GM12865 (cell line): ENCODE measurements at places on chromosomes 2 and 18.

DNA sequence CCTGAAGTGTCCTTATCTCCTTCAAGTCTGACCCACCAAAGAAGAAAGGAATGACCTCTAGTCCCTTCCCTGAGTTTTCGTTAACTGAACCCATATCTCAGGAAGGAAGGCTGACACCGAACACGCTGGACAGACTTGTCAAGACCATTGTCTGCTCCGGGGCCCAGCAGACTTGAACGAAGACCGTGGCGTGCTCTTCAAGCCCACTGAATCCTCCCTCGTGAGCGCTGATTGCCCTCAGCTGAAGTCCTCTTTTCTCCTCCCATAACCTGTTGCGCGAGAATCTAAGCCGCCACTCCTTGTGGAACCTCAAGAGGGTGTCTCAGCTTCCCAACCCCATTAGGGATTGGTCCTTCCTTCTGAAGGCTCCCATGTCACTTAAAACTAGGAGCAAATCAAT lies 634 bp upstream of the CNDP1 start:
- no peak for DNase-seq

- DNase-seq, result no peak
These were observed 4.8 kb downstream of the VWA3B start for GRCh38 chr2:98091738-98092137.

DNA sequence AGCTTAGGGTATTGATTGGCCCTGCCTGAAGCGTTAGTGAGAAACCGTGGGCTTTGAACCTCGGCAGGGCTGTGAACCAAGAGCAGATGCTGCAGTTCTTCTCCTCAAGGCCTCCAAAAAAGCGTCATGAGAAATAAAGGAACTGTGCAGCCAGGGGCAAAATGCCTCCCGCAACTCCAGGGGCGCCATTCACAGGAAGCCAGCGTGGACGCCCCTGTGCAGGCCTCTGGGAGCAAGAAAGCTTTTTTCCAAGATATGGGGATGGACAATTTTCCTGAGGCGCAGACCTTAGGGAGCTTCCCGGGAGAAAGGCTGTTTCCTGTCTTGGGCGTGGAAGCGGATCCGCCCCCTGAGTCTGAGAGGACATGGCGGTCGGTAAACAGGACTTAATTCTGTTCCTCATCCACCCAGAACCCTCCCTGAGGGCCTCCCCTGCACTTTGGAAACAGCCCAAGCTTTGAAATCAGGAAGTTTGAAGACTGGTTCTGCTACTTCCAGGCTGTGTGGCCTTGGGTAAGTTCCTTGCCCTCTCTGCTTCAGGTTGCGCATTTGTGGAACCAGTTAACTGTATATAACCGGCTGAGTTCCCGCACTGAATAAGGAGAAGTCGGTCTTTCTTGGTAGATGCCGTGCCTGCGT lies 29.6 kb upstream of the CABLES1 start:
- DNase-seq, result no peak

- no peak for DNase-seq
These were observed 9.4 kb downstream of the GPD2 start for GRCh38 chr2:156445296-156446220.

DNA sequence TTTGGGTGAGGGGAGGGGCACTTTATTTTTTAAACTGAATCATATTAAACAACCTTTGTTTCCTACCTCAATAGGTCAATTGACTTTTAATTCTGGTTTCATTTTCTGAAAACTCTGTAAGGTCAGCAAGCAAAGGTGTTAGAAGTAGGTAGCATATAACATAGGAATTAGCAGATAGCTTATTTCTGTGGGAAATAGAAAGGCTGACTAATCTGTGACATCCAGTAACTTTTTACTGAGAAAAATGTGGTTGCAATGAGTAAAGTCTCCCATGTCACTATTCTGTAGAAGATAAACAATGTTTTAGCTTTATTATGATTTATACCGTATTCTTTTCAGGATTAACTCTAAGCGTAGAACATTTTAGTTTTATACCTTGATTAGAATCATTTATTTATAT lies 240.4 kb downstream of the PLCL1 start:
- DNase-seq, result no peak

DNA sequence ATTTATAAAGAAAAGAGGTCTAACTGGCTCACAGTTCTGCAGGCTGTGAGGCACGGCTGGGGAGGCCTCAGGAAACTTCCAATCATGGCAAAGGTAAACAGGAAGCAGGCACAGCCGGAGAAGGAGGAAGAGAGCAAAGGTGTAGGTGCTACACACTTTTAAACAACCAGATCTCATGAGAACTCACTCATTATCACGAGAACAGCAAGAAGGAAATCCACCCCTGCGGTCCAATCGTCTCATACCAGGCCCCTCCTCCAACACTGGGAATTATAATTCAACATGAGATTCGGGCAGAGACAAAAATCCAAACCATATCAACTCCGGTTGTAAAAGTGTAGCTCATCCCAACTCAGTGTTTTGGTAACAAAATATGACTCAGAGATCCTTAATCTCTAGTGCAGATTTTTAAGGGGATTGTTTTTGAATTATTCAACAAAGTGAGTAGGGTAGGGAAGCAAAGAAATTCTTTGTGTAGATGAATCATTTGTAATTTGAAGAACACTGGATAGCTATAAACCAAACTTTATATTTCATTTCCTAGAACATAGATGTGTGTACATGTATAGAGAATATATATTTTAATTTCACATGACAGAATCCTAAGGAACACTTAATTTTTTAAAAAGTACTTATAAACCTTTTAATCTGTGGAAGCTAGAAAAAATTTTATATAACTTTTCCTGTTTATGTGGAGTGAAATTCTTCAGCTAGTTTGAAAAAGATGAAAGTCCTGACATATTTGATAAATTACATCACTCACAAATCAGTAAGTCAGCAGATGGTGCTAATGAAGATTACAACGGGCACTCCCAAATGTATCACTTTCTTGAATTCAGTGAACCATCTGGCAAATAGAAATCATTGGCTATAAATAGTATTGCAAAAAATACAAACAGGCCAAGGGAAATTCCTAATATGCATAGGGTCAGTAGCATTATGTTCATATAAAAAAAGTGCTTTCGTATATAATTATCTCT lies 130.1 kb downstream of the OLA1 start:
- DNase-seq, result peak; percentile 7

DNA sequence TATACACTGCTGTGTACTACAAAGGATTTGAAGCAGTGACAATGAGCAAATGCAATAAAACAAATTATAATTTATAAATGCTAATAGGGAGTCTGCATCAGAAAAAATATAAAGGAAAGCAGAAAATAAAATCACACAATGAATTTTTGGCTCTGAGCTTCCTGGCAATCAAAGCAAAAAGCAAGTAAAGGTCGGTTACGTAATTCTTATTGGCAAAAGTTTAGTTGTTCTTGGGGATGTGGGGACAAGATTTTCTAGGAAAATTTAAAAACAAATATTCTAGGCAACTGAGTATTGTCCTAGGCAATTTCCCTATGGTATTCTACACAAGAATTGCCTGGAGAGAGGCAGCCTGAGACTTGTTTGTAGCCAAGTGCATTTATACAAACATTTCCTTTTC lies 1.8 kb downstream of the ORC2 start:
- no peak for DNase-seq

GRCh38 chr18:34128436-34128835 lies 96.3 kb downstream of the NOL4 start:
- DNase-seq, result no peak

DNA sequence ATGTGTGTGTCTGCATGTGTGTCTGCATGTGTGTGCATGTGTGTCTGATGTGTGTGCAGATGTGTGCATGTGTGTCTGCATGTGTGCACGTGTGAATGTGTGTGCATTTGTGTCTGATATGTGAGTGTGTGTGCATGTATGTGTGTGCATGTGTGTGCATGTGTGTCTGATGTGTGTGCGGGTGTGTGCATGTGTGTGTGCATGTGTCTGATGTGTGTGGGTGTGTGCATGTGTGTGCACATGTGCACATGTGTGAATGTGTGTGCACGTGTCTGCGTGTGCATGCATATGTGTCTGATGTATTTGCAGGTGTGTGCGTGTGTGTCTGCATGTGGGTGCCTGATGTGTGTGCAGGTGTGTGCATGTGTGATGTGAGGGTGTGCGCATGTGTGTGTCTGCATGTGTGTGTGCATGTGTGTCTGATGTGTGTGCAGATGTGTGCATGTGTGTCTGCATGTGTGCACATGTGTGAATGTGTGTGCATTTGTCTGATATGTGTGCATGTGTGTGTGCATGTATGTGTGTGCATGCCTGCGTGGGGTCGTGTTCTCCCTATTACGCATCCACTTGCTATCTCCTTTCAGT lies 470.1 kb upstream of the HS6ST1 start:
- no peak for DNase-seq

DNA sequence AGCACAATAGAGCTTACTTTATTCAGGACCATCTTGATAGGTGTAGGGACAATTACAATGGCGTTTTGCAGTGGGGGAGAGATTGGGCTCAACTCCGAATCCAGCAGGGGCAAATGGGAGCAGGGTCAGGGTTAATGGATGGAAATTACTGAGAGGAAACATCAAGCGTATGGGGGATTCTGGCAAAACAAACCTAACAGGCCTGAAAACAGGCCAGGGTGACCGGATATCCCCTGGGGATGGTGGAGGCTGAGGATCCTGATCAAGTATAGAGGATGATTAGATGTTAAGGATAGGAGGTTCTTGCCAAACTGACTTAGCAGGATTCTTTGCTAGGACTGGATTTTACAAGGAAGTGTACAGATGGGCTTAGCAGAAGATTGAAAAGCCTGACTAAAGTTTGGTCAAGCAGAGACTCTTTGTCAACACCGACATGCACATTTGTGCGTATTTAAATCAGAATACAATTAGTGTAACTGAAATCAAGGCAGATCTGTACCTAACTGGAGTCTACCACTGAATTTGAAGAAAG lies 54.5 kb upstream of the GPR45 start:
- DNase-seq, result no peak

DNA sequence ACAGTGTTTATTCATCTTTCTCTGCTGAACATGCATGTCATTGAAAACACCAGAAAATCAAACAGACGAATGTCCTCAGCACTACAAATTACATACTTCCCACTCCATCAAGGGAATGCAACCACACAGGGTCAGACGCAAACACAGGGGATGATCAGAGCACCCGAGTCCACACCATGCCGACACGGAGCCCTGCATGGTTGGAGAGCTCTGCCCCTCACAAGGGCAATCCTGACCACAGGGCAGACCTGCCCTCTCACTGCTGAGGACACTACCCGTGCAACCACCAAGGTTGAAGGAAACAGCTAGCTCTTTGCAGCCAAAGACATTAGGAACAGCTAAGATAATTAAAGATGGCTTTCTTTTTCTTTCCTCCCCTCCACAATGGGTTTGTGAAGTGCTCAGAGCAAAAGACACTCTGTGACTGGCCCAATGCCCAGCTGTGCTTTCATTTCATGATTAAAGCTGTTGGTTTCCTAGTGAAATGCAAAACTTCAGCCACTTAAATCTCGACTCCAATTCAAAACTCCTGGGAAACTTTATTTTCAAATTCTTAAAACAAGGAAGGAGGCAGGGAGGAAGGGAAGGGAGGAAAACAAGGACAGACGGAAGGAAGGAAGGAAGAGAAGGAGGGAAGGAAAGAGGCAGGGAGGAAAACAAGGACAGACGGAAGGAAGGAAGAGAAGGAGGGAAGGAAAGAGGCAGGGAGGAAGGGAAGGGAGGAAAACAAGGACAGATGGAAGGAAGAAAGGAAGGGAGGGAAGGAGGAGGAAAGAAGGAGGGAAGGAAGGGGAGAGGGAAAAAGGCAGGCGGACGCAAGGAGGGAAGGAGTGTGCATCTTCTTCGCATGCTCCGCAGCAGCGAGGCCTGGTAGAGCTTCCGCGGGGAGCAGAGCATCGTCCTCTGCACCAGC lies 65.8 kb downstream of the NDUFA10 start:
- no peak for DNase-seq

DNA sequence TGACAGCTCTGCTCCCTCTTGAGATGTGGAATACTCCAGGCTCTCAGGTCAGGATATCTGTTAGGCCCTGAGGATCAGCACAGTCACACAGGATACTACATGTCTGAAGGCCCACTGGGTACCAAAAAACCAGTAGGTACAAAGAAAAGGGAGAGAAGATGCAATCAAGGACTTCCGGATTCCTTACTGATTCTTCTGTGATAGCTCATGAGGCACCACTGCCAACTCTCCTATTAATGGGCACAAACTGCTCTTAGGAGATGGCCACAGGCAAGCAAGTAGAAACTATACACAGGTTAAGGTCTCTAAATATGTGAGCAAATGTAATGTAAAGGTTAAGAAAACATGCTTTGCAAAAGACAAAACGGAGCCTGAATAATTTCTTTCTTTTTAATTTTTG lies 3.5 kb downstream of the TMEM127 start:
- no peak for DNase-seq

GRCh38 chr18:70165936-70166335 lies 39.6 kb downstream of the RTTN start:
- peak; percentile 47 for DNase-seq

DNA sequence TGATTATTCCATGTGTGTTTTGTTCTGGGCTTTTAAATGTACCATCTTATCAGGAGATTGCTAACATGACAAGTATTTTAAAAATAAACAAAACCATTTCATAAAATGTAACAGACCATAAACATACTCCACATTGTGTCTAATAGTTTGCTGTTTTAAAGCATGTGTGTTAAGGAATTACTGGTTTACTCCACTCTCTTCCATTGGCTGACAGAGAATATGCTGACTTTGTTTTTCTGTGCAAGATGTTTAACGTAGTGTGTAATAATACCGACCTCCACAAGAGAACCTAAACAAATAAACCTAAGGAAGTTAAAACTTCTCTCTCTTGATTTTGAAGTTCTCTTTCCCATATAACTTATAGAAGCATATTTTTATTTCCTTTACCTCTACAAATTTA lies 17.0 kb upstream of the TMEM18 start:
- no peak for DNase-seq

DNA sequence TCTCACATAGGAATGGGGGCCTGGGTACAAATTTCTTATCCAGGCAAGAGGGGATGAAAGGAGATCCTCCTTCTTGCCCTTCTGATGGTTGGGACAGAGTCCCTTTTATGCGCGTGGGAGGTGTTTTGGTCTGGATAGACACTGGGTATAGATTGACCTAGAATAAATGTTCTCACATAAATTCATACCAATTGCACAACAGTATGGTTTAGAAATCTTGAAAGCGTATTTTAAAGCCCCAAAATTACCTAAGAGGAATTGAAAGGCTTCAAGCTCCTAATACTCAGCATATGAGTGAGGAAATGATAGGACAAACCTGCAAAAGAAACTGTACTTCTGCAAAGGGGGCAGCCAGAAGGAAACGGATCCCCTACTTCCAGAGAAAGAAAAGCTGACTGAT lies 2.6 kb upstream of the BCL2 start:
- DNase-seq, result no peak

- no peak for DNase-seq
These were observed 12.9 kb upstream of the MGAT4A start for GRCh38 chr2:98743835-98744234.
